D341Med (cell line): ENCODE measurements at places on chromosomes 1 and 21.

DNA sequence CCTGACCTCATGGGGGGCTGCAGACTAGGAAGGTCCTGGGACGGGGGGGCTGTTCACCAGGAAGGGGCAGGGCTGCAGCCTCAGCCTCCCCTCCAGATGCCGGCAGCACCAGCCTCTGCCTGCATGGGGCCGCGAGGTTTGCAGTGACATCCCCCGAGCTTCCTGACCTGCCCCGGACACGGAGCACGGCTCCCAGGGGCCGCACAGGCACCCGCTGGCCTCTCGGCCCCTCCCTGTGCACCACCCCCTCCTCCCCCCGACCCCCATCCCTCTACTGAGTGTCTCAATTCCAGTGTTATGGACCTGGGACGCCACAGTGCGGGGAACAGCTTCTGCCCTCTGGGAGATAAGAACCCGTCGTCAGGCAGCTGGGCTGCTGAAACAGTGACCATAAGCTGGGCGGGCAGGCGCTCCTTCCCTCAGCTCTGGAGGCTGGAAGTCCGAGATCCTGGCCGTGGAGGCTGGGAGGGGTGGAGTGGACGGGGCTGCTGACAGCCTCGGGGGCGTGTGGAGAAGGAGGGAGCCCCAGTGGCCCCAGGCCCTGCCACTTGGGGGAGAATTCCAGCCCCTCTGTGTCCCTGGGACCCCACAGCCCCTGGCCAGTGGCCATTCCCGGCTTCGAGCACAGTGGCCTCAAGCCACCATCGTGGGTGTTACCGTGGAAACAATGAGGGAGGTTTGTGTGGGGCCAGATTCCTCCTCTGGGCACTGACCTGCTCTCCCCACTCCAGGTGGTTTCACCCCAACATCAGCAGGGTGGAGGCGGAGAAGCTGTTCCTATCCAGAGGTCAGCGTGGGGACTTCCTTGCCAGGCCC, 11.6 kb downstream of the RNF223 start:
- no peak for DNase-seq

DNA sequence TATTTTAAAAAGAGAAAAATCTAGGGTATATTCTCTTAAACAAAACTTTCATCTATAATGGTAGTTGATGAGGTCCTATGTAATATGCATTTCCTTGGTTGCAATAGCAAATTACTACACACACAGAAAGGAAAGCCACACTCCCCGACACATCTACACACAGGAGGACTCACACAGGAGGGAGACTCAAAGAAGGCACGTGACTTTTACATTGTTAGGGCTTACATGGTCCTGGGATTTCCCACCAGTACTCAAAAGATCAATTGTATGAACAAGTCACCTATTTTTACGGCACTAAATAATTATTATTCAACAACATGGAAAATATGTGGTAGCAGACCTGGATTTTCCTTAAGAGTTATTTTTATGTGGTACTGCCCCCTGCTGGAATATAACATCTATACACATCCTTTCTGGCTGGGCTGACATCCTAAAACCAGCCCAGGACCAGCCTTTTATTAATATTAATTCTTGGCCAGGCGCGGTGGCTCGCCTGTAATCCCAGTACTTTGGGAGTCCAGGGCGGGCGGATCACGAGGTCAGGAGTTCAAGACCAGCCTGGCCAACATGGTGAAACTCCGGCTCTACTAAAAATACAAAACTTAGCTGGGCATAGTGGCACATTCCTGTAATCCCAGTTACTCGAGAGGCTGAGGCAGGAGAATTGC, 33.9 kb upstream of the LGALS8 start:
- DNase-seq: peak; percentile 73

DNA sequence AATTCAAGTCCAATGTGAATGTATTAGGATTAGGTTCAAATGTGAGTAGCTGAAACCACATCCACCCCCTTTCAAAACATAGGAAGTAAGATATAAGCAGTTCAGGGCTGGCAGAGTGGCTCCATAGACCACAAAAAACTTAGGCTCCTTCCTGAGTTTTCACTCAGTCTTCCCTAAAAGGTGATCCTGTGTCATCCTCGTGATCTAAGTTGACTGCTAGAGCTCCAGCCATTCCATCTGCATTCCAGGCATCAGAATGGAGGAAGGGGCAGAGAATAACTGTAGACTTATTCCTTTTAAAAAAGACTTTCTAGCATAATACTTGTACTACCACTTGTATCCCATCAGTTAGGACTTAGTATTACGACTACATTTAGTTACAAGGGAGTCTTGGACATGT, 204.1 kb downstream of the PBX1 start:
- no peak for DNase-seq

- DNase-seq: no peak
These were observed 82.8 kb downstream of the DISP1 start for GRCh38 chr1:222897527-222898190.

DNA sequence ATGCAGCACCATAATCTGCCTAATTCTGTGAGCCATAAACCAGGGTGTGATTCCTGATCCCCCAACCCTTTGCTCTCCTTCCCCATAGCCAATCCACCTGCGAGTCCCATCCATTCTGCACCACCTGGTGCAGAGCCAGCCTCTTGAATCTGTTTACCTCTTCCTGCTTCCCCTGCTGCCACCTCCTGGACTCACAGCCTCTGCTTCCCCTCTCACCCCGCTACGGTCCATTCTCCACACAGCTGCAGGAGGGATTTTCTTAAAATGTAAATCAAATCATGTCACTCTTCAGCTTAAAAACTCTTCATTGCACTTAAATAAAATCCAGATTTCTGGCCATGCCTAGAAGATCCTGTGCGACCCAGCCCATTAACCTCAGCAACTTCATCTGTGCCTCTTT, 186.7 kb downstream of the FOXD2 start:
- DNase-seq: no peak

DNA sequence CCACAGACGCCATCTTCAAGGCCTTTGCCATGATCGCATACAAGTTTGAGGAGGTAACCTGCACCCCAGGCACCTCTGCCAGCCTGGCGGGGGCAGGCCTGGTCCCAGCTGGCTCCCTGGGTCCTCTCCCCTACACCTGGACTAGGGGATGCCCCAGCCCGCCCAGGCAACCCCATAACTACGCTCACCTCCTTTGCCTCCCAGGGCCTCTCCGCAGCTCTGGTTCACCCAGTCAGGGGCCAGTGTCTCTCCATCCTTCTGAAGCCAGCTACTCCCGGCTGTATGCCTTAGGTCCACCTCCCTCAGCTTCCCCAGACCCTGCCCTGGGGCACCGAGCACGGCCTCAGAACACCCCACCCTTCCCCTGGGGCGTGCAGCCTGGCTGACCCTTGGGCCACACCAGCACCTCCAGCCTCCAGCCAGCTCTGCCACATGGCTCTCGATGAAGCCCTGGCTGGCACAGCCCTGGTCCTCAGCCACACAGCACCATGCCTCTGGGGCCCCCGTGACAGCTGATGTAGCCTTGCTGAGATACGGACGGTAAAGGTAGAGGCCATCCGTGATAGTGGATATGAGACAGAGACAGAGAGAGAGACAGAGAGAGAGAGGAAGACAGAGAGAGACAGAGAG, 80.4 kb upstream of the COL6A1 start:
- no peak for DNase-seq

DNA sequence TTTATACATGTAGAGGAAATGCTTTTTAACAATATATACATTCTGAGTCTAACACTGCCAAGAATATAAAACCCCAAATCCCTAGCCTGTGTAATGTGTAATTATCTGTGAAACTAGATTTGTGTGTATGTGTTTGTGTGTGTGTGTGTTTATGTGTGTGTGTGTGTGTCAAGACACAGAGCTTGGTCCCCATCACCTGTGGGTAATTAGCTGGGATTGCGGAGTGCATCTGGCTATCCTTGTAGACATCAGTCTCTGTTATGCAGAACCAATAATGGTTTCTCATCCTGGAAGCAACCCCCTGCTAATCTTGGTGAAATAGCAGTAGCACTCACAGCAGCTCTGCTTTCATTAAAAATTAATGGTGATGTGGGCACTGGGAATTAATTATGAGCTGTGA, 26.3 kb upstream of the ST6GALNAC3 start:
- DNase-seq: no peak

GRCh38 chr1:8211883-8212579, 105.9 kb upstream of the SLC45A1 start:
- DNase-seq: no peak

DNA sequence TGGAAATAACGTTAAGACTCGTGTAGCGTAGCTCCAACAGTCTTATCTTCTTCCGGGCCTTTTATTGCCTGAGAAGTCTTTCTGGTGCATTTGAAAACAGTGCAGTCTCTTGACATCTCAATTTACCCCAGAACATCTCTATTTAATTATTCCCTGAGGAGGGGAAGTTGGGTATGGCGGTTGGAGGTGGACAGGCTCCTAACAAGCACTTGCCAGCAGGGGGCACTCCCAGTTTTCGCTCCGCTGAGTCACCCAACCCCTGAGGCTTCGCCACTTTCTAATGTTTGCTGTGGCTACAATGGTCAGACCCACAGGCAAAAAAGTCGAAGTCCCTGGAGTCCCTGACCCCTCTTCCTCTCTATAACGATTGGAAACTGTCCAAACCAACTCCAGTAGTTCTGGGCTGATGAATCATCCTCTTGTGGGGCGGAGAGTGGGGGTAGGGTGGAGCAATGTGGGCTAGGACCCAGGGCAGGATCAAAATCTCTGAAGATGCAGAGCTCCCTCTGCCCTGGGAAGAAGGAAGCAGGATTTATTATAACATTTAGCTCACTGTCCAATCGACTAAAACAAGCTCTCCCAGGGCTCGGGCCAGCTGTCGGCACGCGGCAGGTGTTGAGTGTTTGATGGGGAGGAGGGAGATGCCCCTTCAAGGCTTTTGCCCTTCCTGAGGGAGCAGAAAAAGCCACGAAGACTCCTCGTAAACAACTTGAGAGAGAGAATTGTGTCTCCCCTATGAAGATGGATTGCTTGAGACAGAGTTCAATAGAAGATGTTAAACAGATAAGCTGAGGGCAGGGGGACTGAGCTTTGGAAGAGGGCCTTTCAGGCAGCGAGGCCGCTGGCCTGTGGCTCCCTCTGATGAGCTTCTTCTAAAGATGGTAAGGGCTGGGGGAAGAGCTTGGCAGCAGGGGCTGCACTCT, 85.7 kb downstream of the BRINP2 start:
- DNase-seq: peak; percentile 70

GRCh38 chr1:59143133-59143487, 153.8 kb upstream of the FGGY start:
- DNase-seq: no peak

- no peak for DNase-seq
These were observed 387.9 kb downstream of the NUF2 start for GRCh38 chr1:163709636-163710035.

DNA sequence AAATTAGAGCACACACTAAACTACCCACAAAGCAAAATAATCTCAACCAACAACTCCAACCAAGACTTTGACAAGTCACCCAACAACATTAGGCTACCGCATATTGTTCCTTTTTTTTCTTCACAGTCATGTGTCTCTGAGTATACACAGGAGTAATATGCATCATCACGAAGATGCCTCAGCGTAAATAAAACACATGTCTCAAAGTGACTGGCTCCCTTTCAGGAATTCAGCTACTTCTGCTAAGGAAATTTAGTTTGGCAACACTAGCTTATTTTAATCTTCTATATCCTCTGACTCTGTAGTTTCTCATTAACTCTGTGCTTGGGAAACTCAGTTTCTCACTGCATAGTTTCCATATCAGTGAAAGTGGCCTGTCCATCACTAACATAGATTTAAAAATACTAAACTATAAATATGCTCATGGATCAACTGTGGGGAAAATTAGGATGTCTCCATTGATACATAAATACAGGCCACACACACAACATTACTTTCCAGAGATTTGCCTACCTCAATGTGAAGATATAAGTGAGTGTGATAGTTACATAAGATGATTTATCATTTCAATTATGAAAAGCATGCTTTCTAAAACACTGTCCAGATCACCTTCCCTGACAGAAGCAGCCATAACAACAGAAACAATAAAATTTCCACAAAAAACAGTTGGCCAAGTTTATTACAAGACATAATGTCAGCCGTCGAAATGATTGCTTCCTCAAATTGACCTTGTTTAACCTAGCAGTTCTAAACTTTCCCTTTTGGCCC, 113.2 kb downstream of the PTGER3 start:
- DNase-seq: no peak

GRCh38 chr1:27961646-27962221, 2.0 kb downstream of the XKR8 start:
- DNase-seq: no peak

DNA sequence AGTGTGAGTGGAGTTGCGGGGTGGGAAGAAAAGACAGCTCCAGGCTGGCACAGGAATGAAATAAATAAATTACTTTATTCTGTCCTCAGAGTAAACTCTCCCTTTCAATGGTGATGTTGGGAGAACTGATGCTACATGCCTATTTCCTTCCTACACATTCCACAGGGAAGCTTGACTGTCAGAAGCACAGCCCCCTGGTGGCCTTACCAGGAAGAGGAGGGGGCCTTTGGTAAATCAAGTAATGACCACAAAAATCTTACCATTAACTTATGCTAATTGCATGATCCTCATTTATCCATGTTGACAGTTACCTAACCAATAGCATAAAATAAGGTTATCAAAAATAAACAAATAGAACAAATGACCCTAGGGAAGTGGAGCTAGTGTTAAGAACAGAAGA, 605.0 kb upstream of the PKN2 start:
- peak; percentile 36 for DNase-seq

- DNase-seq: no peak
These were observed 69.8 kb downstream of the LRIG2 start for GRCh38 chr1:113142791-113143190.

DNA sequence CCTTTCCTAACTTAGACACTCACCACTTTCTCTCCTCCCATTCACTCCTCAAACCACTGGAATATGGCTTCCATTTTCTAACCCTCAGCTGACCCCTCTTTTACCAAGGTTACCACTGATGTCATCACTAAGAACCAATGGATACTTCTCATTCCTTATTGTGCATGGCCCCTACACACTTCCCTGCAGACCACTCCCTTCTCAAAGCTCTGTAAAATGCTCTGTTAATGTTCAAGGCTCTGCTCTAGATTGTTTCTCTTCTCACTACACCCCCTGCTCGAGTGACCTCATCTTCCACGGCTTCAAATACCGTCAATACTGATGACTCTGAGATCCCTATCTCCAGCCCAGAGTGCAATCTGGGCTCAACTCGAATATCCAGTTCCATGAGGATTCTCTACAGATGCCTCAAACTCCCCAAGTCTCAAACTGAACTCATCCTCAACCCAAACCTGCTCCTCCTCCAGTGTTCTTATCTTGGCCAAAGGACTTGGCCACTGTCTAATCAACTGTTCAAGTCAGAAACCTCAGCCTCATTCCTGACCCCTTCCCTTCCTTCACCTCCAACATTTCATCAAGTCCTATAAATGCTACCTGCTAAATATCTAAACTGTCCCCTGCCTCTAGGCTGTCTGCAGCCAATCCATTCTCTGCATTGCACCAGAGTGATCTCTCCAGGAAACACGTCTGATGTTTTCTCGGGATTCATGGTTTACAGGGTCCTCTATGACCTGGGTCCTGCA, 41.3 kb upstream of the BMP8B start:
- no peak for DNase-seq

GRCh38 chr1:214573386-214574318, 22.2 kb upstream of the PTPN14 start:
- DNase-seq: no peak

DNA sequence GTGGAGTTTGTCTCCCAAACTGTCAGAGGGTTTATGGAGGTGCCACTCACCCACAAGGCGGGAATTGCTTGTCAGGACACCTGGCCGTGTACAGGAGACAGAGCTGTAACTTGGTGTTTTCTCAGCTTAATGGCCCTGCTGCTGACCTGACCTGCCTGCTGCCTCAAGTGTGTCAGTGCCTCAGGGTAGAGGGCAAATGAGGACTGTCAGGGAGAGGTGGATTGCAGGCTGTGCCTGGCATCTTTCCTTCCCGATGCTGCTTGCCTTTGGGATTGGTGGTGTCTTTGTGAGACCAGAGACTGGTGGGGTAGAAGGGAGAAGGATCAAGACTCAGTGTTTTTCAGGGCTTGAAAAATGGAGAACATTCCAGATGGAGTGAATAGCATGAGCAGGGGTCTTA, 31.4 kb downstream of the TMEM53 start:
- no peak for DNase-seq
